NCI-H524 treated with DMSO at 0.1 percent for 48 hours (cell line): ENCODE measurements at places on chromosomes 5 and 9.

- DNase-seq = no peak
Measured at GRCh38 chr5:74865804-74866595, at the start of gene FAM169A. Gene FAM169A (minus strand): TSS chr5:74866387. CDS start chr5:74841676, 24,711 bp downstream.

DNA sequence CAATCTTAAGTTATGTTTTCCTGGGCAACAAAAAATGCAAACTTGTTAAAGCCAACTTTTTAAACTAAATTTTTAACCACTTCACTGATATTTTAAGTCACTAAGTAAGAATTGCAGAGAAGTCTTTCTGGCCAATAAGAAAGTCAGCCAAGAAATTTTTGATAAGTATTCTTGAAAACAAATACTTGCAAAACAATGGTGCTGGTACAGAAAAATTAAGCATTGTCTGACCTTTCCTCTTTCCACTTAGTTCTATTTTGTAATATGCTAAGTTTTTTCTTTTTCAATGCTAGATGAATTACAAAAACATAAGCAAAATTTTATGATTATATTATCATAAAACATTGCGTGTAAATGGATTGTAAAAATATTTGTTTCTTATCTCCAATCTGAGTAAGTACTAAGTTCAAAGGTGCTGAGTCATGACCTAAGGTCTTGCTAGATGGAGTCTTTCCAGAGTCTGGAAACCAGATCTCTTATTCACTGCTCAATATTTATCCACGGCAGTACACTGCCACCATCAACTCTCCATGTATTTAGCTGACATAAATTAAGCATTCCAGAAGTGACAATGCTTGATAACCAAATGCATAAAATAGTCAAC is 139.7 kb downstream of the MEF2C start:
- no peak for DNase-seq

DNA sequence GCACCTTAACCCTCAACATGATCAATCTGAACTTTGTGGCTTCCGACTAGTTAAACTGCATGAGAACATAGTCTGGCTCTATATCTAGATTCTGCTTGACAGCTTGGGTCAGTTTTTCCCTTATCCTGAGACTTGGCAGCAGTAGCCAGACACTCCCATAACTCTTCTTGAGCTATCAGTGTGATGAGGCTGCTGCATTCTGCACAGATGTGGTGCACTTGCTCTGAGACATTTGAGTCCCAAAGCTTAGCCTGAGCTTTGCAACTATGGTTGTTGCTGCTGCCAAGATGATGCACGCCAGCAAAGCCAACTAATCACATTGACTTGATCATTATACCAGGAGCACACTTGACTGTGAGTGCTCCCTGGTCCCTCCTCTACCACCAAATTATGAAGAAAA is 36.2 kb downstream of the MOCS2 start:
- no peak for DNase-seq

DNA sequence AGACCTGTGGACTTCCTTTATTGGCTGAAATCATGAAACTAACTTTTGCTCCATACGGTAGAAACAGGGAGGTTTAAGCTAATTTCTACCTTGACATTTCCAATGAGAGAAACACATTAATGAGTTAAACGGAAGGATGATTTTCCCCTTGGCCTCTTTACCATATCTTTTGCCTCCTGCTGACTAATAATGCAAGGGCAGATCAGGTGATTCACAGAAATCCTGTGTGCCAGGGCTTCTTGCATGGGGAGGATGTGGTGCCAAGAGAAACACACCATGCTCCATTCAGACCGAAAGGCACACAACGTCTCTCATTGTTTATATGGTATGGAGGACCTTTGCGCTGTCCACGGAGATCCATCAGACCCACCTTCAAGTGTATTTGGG is 17.4 kb upstream of the PRLR start:
- DNase-seq = no peak

DNA sequence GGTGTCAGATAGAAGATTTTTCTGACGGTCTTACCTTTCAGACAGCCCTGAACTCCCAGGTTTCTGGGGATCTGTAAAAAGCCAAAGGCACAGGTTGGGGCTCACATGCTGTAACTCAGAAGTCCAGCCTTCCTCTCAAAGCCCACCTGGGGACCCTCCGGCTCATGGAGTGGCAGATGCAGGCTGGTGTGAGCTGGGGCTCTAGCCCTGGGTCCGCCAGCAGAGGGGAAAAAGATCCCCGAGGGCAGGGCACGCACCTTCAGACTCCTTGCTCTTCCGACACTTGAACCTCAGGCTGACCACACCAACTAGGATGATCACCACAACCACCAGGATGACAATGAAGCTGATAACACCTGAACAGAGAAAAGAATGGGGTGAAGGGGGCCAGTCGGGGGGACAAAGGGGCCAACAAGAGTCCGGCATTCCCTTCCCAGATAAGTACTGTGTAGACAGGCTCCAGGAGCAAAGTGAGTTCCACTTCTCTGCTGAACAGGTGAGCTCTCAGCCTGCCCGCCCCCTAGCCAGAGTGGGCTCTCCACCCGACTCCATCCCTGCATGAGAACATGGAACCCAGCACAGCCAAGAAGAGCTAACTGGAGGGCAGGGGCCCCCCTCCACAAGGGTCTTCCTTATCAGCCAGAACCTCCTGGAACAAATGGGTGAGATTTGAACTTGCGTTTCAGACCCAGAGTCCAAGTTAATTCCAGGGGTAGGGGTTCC is 7.8 kb downstream of the ECSCR start:
- DNase-seq = no peak

DNA sequence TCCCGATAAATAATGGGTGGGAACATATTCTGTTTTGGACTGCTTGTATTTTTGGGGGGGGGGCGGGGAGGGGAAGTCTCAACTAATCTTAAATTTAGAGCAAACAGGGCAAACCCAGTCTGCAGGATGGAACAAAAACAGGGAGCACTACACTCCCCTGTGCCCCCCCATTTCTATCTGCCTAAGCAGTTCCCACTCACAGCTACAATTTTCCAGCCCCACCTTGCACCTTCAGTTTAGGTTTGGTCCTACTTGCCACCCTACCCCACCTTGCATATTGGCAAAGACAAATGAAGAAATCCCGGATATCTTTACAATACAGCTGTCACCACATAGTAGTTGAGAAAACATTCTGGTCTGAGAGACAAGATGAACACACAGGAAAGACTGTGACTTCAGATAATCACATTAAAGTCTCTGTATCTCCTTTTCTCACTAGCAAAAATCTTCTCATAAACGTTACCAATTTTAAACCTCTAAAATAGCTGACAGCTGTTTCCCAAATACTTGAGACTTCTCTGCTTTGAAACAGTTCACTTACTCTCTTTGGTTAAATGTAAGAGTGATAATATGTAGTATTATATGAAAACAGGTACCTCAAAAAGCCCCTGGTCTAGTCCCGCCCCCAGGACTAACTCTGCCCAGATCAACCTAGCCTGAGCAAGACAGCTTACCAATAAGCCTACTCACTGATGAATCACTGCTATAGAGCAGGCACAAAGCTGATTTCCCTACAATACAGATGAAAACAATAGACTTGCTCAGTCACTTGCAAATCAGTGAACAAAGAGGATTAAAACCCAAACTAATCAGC is 5.2 kb upstream of the RAPGEF6 start:
- no peak for DNase-seq

GRCh38 chr9:110807956-110808598 is 139.5 kb downstream of the MUSK start:
- no peak for DNase-seq

DNA sequence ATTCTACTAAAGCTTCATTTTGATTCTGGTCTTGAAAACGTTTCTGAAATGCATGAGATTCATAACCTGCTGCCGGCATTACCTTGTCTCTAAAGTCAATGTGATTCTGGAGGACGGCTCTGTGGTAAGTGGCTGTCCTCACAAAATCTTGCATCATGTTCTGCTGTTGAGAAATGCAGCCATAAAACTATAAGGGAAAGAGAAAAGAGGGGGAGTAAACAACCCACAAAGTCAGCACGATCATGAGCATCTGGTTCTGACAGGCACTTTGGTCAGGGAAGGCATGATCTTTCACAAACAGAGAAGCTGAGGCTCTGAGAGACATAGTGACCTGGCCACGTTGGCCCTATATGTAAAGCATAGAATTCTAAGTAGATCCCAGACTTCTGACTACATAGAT is 168.9 kb upstream of the PUM3 start:
- no peak for DNase-seq

- DNase-seq = no peak
Measured at GRCh38 chr5:61621202-61621650, 289.2 kb downstream of the ZSWIM6 start.

GRCh38 chr5:32505756-32506155 is 61.2 kb upstream of the ZFR start:
- DNase-seq = no peak

- no peak for DNase-seq
Measured at GRCh38 chr9:24118190-24118589, 292.1 kb upstream of the ELAVL2 start.

DNA sequence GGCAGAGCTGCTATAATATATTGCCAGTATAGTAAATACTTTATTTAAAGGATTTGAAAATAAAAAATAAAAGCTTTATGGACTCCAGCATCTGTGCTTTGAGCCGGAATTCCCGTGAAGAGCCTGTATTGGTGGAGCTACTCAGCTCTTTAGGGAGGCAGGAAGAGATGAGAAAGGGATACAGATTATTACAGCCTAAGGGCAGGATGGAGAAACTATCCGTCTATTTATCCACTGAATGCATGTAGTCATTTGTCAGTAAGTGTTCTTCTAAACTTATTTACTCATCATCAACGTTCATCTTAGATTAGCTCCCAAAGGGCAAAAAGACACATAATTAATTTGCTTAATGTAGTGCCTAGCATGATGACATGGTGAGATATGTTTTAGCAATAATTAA is 48.4 kb downstream of the SLC1A1 start:
- no peak for DNase-seq

- no peak for DNase-seq
Measured at GRCh38 chr5:14487897-14488570, 93.6 kb upstream of the OTULINL start.

- no peak for DNase-seq
Measured at GRCh38 chr5:16902846-16903245, 33.2 kb downstream of the MYO10 start.

GRCh38 chr5:58312299-58312698 is 147.6 kb downstream of the PLK2 start:
- DNase-seq = no peak

DNA sequence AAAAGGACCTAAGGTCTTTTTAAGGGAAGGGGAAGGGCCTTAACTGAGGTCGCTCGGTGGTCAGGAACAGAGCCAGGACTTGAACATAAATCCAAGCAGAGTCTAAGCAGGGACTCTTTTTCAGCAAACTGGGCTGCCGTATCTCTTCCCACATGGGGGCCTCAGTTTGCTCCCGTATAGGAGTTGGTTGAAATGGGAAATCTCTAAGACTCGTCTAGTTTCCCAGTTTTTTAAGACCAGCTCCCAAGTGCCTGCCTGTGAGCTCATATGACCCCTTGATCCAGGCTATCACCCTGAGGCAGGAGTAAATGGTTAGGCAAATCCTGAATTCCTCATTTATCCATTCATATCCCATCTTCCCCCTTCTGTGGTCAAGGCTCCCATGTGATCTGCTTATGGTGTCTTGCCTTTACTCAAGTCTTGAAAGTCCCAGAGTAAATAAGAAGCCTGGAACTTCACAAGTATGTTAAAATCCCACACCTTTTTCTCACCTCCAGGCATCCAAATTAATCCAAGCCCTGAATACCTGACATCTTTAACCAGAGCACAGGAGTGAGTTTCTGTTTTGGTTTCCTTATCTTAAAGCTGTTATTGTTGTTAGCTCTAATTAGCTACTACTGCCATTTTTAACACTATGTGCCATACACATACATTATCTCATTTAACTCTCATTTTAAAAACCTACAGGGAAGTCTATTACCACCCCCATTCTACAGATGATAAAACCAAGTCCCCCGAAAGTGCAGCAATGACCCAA is 3.0 kb downstream of the ARSI start:
- no peak for DNase-seq

GRCh38 chr5:145856285-145856818 is 16.5 kb downstream of the GRXCR2 start:
- no peak for DNase-seq

- DNase-seq = no peak
Measured at GRCh38 chr9:135275571-135276289, 188.3 kb downstream of the OLFM1 start.

- no peak for DNase-seq
Measured at GRCh38 chr5:163478126-163478981, 17.9 kb downstream of the HMMR start.
